Esophagus squamous epithelium (tissue), 5 donors: ENCODE measurements at places on chromosomes 16 and 17. TPM values are rescaled to one million over a fixed set of nuclear protein-coding genes. Genes with fewer than 3 reads are reported as not detected.

GRCh38 chr17:29723278-29724047, 100.8 kb upstream of the CORO6 start:
- no peaks in the 10 kb centered on the region for H3K27me3 ChIP-seq
- no peaks in the 10 kb centered on the region for H3K36me3 ChIP-seq
- peak overlapping the region; percentile 76 for H3K27ac ChIP-seq
- peaks cover 16% of the 10 kb centered on the region for H3K4me1 ChIP-seq
- no peak overlapping the region for H3K4me3 ChIP-seq

- H3K4me3 ChIP-seq: no peak overlapping the region
- no peak for DNase-seq
- no peaks in the 10 kb centered on the region for H3K4me1 ChIP-seq
- H3K27ac ChIP-seq: no peak overlapping the region
- H3K36me3 ChIP-seq: no peaks in the 10 kb centered on the region
These were observed 609.4 kb upstream of the CDH5 start for GRCh38 chr16:65757064-65757463.

Gene OTOP2
- 0.41 TPM for total RNA-seq

- no peak overlapping the region for H3K27ac ChIP-seq
- H3K4me1 ChIP-seq: no peaks in the 10 kb centered on the region
- no peak overlapping the region for H3K4me3 ChIP-seq
- no peak for DNase-seq
These were observed 191.7 kb upstream of the RBFOX1 start for GRCh38 chr16:7140899-7141298.

Gene DYNLL2
- total RNA-seq: 13.2 TPM

Gene TXNDC11
- 39.1 TPM for total RNA-seq

- H3K27ac ChIP-seq: no peak overlapping the region
- no peak for DNase-seq
- H3K4me3 ChIP-seq: no peak overlapping the region
These were observed 4.5 kb upstream of the NECAB2 start for GRCh38 chr16:83963277-83964119.

Gene KIF19
- 0.76 TPM for total RNA-seq

DNA sequence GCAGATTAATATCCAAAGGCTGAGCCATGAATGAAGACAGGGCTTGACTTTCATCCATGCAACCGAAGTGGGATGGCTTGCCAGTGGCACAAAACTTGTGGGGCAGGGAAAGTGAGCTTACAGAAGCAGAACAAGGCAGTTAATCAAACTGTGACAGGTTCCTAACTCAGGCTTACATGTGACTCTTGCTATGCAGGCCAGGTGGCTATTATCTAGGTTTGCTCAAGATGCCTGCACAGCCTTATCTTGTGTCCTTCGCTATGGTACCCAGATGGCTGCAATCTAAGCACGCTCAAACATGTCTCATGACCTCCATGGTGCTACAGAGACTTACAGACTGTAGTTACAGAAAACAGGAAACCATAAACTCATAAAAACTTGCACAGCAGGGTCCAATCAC, 8.6 kb upstream of the DNAH9 start:
- no peaks in the 10 kb centered on the region for H3K27me3 ChIP-seq
- no peak overlapping the region for H3K4me3 ChIP-seq
- DNase-seq: no peak
- no peaks in the 10 kb centered on the region for H3K4me1 ChIP-seq
- H3K27ac ChIP-seq: no peak overlapping the region

Gene NPB
- 7.4 TPM for total RNA-seq

Gene C16orf89
- 3.2 TPM for total RNA-seq

Gene OR4D1
- total RNA-seq: not detected

Gene TBC1D3K
- total RNA-seq: not detected

Gene PLA2G10
- total RNA-seq: 0.66 TPM

DNA sequence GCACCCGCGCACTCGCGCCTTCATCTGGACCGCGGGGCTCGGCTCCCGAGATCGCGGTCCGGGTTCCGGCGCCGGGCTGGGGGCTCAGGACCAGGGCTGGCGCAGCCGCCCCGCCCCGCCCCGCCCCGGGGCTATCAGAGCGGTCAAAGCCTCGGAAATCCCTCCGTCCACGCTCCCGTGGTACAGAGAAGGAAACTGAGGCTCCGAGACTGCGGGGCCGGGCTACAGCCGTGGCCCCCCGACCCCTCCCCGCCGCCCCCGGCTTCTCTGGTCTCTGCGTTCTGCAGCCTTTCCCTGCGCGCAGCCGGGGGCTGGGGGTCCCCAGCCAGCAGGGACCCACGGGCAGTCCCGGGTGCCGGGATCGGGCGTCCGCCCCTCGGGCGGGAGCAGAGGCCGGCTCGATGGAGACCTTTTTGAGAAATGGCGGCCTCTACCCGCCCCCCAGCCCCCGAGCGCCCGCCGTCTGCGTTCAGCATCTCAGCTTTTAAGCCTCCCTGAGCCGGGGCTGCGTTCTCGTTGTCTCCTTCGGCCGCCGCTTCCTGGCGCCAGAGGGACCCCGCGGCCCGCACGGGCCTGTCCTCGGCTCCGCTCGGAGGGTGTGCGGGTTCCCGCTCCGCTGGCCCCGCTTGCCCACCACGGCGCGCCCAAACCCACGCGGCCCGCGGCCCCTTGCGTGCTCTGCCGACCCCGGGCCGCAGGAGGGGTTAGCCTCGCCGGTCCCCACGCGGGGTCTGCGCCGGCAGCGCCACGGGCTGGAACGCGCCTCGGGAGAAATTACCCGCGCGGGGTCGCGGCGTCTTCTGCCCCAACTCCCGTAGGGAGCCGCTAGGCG, 1.5 kb upstream of the NPTX1 start:
- peaks cover 52% of the 10 kb centered on the region for H3K27me3 ChIP-seq
- DNase-seq: no peak
- H3K27ac ChIP-seq: no peak overlapping the region
- H3K4me1 ChIP-seq: peaks cover 27% of the 10 kb centered on the region
- peak overlapping the region; percentile 31 for H3K4me3 ChIP-seq
- no peaks in the 10 kb centered on the region for H3K36me3 ChIP-seq

DNA sequence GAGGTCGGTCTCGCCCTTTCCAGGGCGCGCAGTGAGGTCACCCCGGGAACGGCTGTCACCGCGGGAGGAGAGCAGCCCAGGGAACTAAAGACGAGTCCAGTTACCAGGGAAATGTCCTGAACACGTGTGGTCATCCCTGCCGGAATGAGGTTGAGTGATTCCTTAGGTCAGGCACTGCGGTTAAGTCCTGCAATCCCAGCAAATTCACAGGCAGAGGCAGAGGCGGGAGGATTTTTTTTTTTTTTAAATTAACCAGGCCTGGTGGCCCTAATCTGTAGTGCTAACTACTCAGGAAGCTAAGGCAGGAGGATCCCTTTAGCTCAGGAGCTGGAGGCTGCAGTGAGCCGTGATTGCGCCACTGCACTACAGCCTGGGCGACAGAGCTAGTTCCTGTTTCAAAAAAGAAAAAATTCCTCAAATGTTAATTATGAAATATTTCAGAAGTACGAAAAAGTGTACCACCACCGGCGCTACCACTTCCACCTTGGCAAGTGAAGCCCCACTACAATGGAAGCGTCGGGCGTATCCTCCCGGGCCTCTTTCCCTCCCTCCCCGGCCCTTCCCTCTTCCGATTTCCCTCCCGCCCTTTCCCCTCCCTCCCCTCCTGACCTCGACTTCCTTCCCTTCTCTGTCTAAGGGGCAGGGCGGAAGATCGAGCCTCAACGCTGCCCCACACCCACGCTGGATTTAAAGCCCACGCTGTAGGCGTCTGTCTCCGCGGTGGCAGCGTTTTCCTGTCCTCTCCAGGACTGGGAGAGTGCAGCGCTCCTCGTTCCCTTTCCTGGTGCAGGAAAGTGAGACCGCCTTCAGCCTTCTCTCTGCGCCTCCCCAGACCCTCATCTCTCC, 27.3 kb downstream of the SLFN11 start:
- H3K36me3 ChIP-seq: no peaks in the 10 kb centered on the region
- H3K4me1 ChIP-seq: peaks cover 23% of the 10 kb centered on the region
- peak overlapping the region; percentile 25 for H3K27ac ChIP-seq
- no peaks in the 10 kb centered on the region for H3K27me3 ChIP-seq
- peak overlapping the region; percentile 28 for H3K4me3 ChIP-seq
- DNase-seq: no peak

GRCh38 chr16:88406096-88407041, 23.6 kb downstream of the ZNF469 start:
- H3K27ac ChIP-seq: no peak overlapping the region
- no peak overlapping the region for H3K4me3 ChIP-seq
- no peaks in the 10 kb centered on the region for H3K36me3 ChIP-seq

DNA sequence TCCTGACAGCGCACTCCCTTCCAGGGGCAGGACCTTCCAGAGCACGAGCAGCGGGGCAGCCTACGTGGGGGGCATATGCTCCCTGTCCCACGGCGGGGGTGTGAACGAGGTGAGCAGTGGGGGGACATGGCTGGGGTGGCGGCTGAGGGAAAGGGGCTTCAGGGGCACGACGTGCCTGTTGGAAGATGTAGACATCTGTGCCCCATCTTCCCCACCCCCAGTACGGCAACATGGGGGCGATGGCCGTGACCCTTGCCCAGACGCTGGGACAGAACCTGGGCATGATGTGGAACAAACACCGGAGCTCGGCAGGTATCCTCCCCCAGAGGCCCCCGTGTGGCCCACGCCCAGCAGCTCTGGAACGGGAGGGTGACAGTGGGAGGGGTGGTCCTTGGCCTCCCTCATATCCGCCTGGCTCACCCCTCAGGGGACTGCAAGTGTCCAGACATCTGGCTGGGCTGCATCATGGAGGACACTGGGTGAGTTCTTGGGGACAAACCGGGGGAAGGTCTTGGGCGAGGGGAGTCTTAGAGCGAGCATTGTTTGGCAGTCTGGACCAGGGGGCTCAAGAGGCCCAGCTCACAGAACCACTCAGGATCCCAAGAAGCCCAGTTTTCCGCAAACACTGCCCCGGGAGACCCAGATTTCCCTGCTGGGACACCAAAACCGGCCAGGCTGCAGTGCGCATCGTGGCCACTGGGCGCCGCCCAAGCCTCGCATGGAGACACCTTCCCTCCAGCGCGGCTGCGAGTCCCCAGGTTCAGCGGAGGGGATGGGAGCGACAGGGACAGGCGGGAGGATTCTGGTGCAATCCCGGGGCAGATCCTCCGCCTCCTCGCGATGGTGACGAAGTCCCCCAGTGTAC, 15.7 kb downstream of the ADAM11 start:
- peak; percentile 19 for DNase-seq
- H3K27me3 ChIP-seq: no peaks in the 10 kb centered on the region
- no peaks in the 10 kb centered on the region for H3K36me3 ChIP-seq

Gene CACNA1H
- total RNA-seq: 5.8 TPM

- peak overlapping the region; percentile 96 for H3K4me3 ChIP-seq
- DNase-seq: no peak
- H3K4me1 ChIP-seq: peaks cover 71% of the 10 kb centered on the region
- H3K27me3 ChIP-seq: no peaks in the 10 kb centered on the region
These were observed 1.3 kb downstream of the HGS start for GRCh38 chr17:81685108-81685507.

Gene BAIAP2
- total RNA-seq: 107 TPM

GRCh38 chr16:53768167-53768566, 64.2 kb downstream of the FTO start:
- peak overlapping the region; percentile 29 for H3K27ac ChIP-seq
- H3K36me3 ChIP-seq: no peaks in the 10 kb centered on the region
- DNase-seq: no peak
- peaks cover 22% of the 10 kb centered on the region for H3K4me1 ChIP-seq

DNA sequence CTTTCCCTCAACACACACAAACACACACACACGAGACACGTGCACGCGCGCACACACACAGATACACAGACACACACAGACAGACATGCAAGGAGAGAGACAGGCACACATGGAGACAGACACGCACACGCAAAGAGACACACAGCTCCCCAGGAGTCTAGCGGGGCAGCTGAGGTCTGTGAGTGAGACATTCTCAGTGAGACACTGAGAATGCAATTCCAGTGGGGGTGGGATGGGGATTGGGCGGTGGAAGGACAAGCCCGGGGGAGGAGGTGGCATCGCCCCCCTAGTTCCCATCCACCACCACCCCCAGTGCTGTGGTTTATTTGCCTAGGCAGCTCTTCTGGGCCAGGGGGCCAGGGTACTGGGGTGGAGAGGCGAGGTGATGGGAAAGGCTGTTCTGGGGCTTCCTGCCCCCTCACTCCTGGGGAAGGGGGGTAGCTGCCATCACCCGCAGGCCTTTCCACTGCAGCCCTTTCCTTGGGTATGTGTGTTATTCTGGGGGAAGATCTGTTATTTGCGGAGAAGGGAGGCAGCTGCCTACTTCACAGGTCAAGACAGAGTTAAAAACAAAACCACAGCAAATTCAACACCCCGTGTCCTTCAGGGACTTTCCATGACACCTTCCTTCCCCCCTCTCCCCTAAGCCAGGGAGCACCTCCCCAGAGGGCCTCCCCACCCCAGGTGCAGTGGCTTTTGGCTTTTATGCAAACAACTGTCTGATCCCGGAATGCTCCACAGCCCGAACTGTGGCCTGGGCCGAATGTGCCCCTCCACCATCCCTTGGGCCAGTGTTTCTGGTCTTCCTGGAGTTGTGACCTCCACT, 18.0 kb downstream of the GRB7 start:
- peak overlapping the region; percentile 83 for H3K27ac ChIP-seq
- no peaks in the 10 kb centered on the region for H3K27me3 ChIP-seq
- H3K4me3 ChIP-seq: no peak overlapping the region
- H3K4me1 ChIP-seq: peaks cover 18% of the 10 kb centered on the region
- H3K36me3 ChIP-seq: no peaks in the 10 kb centered on the region

Gene MYOCD
- 3.8 TPM for total RNA-seq

GRCh38 chr16:35184356-35184870, 1725.0 kb downstream of the TP53TG3F start:
- H3K4me1 ChIP-seq: no peaks in the 10 kb centered on the region
- DNase-seq: no peak
- H3K27ac ChIP-seq: no peak overlapping the region
- no peak overlapping the region for H3K4me3 ChIP-seq
- no peaks in the 10 kb centered on the region for H3K36me3 ChIP-seq
- no peaks in the 10 kb centered on the region for H3K27me3 ChIP-seq

Gene KRT13
- 79,363 TPM for total RNA-seq

GRCh38 chr16:55390630-55391237, 66.7 kb downstream of the IRX6 start:
- DNase-seq: no peak
- no peak overlapping the region for H3K4me3 ChIP-seq
- no peaks in the 10 kb centered on the region for H3K36me3 ChIP-seq
- H3K27me3 ChIP-seq: no peaks in the 10 kb centered on the region
- H3K27ac ChIP-seq: no peak overlapping the region

Gene KRT9
- 0.19 TPM for total RNA-seq
